CD4-positive, alpha-beta T cell (primary cell): ENCODE measurements at places on chromosomes 2 and 18.

DNA sequence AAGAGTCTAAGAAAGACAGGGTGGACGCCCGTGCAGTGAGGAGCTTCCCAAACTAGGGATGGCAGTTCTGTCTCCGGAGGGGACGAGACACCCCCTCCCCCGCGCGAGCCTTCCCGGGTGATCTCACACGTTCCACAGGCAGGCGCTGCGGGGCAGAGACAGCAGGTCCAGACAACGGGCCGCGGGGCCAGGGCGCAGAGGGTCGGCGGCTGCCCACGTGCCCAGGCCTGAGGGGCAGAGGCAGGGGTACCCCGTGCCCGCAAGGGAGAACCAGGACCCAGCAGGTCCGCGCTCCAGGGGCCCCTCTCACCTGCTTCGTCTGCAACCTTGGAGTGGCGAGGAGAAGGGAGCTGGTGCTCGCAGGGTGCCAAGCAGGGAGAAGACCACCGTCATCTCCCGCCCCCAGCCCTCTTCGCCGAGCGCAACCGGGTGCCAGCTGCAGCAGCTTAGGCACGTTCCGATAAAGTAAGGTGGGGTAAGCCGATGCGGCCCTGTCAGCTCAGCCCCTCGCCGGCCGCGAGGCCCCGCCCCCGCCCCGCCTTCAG, at the start of gene GPR155:
TSS of gene GPR155 (minus strand) at position 467 of the 545 bp plus-strand sequence. CDS start 5,073 bp downstream, outside the sequence.
- DNase-seq, result peak; percentile 23

DNA sequence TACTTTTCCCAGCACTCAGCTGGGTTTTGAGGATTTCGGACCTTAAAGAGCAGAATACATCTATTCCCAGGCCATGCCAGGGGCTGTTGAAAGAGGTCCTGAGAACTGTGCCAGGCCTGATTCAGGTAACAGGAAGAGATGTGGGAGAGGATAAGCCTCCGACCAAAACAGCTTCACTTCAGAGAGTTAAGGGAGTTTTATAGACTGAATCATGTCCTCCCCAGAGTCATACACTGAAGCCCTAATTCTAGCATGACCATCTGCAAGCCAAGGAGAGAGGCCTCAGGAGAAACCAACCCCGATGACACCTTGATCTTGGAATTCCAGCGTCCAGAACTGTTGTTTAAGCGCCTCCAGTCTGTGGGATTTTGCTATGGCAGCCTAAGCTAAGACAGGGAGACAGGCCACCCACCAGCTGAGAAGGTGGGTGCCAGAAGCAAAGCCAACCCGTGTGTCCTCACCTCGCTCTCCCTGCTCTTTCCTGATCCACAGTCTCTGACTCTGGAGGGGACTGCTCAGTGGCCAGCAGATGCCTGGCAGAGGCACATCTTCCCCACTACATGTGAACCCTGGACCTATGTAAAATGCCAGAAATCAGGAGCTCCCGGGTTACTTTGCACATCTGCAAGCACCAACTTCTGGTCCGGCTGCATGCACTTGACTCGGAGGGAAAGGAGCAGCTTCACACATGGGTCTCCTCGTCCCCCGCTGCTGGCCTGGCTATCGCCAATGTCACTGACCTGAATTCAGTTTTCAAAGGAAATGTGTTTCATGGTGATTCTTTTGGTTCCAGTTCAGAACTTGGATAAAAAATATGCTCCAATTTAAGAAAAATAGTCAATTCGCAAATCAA, 116.8 kb upstream of the EPC2 start:
- no peak for DNase-seq

GRCh38 chr2:86069091-86069685, 36.5 kb downstream of the POLR1A start:
- DNase-seq, result no peak

GRCh38 chr2:51812138-51812866, 780.4 kb upstream of the NRXN1 start:
- DNase-seq, result no peak

DNA sequence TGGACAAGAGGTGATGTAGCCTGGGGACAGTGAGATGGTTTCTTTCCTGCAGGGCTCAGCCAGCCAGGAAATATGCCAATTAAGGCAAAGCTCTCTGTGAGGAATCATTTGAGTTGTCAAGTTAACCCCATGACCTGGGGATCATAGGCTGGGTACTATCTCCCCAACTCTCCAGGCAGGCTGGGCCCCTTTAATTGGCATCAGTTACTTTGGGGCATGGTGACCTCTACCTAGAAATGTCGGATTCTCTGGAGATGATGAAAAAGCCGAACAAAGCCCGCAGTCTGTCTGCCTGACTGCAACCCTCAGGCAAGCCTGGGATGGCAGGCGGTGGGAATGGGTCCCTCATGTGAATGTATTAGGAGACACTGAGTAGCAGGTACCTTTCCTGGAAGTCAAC, 193.5 kb upstream of the SMAD2 start:
- no peak for DNase-seq

- DNase-seq, result no peak
Observed at GRCh38 chr18:56973487-56973886, 173.4 kb upstream of the BOD1L2 start.

DNA sequence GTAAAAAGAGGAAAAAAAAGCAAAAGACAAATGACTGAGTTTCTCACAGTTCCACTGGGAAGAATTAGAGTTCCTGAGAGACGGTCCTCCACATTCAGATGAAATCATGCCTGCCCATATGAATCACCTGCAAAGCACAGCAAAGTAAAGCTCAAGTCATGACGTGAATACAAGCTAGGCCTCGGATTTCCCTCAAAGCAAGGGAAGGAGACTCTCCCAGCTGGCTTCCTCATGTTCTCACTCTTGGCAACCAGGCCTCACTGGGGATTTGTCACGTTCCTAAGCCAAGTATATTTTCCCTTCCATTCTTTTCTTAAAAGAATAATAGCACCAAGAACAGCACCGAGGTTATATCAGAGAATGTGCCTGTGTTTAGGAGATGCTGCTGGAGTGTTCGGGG, 47.0 kb downstream of the CYP27C1 start:
- no peak for DNase-seq

DNA sequence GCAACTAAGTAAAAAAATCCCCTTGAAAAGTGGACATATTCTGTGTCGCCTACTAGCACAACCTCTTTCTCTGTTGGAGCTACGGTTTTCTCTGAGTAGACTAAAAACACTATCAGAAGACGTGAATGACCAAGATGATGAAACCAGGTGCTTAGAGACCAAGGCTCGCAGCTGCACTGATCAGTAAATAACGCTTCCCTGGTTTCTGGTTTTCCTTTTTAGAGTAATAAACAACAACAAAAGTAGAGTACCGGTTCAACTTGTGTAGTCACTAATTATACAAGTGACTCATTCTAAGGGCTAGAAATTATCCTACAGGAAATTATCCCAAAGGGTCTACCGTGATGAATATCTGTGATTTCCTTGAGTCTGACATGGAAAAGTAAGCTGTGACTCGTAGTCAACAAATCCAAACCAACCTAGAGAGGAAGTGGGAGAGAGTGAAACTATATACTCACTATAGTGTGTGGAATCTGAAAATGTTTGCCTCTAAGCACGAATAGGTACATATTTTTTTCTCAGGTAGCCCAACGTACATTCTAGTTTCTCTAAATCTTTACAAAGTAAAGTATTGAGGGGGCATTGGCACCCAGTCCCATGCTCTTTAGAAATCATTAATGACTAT, 17.8 kb downstream of the RASGRP3 start:
- no peak for DNase-seq

- DNase-seq, result no peak
Observed at GRCh38 chr2:159891917-159892730, 94.1 kb upstream of the CD302 start.

DNA sequence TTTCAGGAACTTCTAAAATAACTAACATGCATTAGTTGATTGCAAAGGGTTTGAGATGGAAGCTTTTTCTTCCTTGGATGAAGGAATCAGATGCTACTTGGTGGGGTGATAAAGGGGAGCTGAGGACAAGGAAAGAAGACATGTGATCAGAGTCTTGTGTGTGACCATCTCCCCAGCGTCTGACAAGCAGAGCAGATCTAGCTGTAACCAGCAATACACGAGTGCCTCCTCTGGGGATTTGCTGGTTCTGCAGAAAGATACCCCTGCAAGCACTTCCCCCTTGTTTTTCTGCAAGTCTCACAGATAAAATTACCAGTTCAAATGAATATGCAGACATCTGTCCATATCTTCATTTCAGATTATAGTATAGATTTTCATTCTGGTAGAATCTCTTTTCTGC, 2.7 kb downstream of the CDH7 start:
- no peak for DNase-seq

GRCh38 chr2:231533086-231533776, 3.0 kb upstream of the NMUR1 start:
- no peak for DNase-seq

DNA sequence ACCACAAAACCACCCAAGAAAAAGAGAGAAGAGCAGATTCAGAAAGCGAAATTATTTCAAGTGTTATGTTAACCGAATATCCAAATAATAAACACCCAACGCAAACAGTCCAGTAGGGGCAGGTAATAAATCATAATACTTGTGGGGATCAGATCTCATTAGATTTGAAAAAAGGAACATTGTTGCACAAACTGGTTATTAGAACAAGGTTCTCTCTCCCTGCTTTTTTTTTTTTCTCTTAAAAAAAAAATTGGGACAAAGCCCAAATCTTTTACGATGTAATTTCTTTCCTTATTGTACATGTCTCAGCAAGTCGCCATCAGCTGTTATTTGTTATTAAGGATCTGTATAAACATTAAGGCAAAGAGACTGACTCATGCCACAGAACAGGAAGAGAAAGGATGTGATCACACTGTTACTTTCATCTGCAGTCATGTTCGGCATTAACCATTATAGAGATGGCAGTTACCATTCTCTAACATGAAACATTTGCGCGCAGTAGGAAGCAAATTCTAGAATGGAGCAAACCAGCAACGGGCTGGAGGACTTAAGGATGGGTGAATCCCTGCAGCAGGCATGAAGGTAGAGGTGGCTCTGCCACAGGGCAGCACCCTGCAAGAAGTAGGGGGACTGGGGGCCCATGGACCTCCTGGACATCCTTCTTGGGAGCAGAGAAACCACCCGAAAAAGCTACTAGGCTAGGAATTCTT, 42.0 kb downstream of the EPHA4 start:
- DNase-seq, result no peak

DNA sequence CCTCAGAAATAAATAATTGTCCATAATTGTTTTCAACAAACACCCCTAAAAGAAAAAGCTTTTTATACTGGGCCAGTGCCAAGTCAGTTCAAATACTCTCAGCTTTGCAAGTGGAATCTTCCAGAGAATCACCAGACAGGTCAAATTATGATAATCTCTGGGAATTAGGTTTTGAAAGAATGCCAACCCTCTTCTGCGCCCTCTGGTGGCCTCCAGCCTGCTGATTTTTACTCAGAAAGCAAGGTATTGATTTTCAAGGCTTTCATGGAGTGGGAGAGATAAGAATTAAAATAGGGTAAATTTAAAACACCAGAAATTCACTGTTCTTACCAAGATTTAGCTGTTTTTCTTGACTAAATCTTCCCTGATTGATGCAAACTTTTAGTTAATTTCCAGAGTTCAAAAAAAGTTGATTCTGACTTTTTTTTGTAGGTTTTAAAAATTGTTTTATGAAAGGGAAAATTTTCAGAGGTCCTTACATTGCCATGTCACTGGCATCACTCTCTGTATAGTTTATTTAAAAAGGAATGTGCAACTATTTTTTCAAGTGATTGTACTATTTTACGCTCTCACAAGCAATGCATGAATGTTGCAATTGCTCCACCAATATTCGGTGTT, 282.9 kb upstream of the TNP1 start:
- DNase-seq, result no peak

DNA sequence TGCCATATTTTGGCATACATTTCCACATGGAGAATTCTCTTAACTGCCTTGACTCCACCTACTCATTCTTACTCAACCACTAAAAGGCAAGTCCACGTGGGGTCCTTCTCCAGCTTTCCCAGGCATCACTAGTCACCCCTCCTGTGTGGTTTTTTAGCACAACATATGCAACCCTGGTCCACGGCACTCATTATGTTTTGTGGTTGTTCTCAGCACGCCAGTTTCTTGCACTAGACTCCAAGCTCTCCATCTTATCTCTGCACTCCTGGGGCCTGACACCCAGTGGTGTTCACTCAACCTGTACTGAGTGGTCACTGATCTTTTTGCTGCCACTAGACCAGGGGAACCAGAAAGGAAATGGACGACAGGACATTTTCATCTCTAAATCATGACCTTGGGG, 18.0 kb downstream of the MARCHF4 start:
- no peak for DNase-seq

DNA sequence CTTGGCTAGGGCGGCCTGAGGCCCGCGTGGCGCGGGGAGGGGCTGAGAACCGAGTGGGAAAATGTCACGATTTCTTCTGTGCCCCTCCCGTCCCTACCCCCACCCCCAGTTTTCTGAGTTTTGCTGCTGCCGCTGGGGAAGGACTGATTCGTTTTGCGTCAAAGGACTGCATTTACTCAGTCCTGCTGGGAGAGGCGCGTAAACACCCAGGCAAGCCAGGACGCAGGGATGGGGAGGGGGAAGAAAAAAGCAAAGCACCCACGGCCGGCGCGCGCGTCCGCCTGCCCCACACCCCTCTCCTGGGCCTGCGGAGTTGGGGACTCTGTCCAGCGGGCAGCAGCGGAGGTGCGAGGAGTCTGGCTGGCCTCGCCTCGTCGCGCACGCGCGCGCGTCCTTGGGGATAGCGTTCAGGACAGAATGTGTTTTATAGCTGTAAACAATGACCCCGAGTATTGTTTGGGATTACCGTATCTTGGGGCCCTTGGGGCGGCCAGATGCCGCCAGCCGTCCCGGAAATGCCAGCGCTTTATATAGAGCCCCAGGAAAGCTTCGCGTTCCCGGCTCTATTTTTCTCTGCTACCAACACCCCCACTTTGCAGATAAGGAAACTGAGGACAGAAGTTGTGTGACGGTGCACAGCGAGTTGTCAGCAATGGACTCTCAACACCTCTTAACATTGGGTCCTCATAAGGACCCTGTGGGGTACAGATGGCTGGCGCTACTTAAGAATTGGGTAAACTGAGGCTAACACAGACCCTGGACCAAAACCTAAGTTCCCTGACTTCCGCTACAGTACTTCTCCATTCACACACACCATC, 1.7 kb upstream of the FOSL2 start:
- no peak for DNase-seq

DNA sequence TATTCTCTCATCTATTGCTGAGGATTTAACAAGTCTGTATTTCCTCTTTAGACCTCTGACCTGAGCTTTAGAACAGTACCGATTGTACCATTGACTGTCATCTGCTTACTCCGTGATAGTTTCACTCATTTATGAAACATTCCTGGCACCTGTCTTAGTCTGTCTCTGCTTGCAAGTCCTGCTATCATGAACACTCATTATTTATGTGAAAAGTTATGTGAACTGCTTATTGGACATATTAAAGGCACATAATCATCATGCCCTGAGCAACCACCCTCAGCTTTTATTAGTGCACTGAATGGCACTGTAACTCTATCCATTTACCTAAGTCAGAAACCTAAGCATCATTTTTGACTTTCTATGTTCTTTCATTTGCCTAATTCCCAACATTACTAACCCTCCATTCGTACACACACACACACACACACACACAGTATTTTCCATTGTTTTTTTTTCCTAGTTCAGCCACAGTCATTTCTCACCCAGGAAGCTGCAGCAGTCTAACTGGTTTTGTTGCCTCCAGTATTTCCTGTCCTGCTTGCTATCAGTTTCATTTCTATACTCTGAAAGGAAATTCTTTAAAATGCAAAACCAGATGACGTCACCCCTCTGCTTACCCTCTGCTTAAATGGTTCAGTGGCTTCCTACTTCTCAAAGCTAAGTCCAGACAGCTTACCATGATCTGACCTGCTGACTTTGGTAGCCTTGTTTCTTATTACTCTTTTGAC, 146.1 kb downstream of the HAUS1 start:
- peak; percentile 88 for DNase-seq

- DNase-seq, result peak; percentile 90
Observed at GRCh38 chr2:239267288-239267951, 133.4 kb downstream of the HDAC4 start.
